ENCODE measurements at places on chromosomes 5 and 9. TPM values are rescaled to one million over a fixed set of nuclear protein-coding genes. Genes with fewer than 3 reads are reported as not detected.

The POMT1 gene
- total RNA-seq = 46.3 TPM

The AJM1 gene
- 3.3 TPM for total RNA-seq

The MEGF9 gene
- total RNA-seq = 23.3 TPM

The PCDHA11 gene
- 6.5 TPM for total RNA-seq

The ADGRD2 gene
- not detected for total RNA-seq

The MYMK gene
- total RNA-seq = not detected

The PTGES2 gene
- 63.2 TPM for total RNA-seq

The BNIP1 gene
- 14.2 TPM for total RNA-seq

The DNAH5 gene
- 0.12 TPM for total RNA-seq

The RECK gene
- total RNA-seq = 9.5 TPM

The GMCL2 gene
- total RNA-seq = not detected

The GRXCR2 gene
- total RNA-seq = not detected

The PCAT7 gene
- total RNA-seq = 8.6 TPM

DNA sequence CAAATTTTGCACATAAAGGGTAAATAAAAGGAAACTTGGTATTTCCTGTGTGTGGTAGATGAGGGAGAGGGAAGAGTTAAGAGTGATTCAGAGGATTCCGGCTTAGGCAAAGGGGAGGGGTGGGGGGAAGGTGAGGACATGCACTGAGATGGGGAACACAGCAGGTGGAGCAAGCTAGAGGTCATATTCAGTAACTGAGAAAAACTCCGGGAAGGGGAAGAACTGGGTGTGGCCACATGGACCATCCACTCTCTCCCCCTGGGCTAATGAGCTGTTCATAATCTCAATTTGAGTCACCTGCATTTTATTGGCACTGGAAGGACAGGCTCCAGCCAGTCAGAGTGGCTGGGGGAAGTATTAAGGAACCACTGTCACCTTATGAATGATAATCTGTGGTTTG is 45.1 kb upstream of the UGCG start:
- H3K4me3 ChIP-seq = no peak overlapping the region
- no peaks in the 10 kb centered on the region for H3K36me3 ChIP-seq
- DNase-seq = no peak
- no peaks in the 10 kb centered on the region for H3K4me1 ChIP-seq
- no peak overlapping the region for H3K27ac ChIP-seq

DNA sequence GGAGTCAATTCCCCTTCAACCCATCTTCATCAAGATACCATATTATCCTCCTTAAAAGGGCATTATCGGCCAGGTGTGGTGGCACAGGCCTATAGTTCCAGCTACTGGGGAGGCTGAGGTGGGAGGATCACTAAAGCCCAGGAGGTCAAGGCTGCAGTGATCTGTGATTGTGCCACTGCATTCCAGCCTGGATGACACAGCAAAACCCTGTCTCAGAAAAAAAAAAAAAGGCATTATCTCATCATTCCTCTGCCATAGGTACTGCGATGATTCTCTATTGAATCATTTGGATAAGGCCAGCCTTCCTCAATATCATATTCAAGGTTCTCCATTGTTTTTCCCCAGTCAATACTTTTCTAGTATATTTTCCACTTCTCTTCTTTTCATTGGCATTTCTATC is 39.2 kb upstream of the RAB3C start:
- H3K4me3 ChIP-seq = no peak overlapping the region
- H3K36me3 ChIP-seq = peaks cover 7% of the 10 kb centered on the region
- peaks cover 26% of the 10 kb centered on the region for H3K4me1 ChIP-seq
- no peak for DNase-seq
- no peaks in the 10 kb centered on the region for H3K27me3 ChIP-seq

DNA sequence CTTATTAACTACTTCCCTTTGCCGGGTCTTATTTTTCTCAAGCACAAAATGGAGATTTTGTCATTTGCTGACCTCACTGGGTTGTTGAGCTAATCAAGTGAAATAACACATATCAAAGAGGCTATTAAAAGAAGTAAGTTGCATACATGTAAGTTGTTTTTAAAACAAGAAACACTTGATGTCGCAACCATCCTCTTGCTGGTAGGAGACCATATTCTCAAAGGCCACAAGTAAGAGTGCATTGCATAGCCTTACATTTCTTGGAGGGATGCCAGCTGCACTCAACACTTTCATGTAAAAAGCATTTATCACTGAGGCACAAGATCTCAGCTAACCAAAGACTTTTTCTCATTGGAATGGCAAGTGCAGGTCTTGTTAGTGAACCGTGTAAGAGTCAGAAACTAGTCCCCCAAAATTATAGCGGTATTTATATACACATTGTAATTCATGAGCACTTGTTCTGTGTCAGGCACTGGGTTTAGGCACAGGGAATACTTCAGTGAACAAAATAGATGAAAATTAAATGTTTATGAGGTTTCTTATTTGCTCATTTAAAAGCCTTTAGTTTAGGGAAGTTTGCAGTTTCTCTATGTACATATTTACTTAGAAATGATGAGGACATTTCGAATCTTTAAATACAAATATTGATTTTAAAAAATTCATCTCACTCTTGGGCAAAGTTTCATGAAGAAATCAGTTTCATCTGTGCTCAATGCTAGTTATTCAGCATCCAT is 72.0 kb downstream of the ZFAND5 start:
- DNase-seq = no peak
- peaks cover 4% of the 10 kb centered on the region for H3K4me1 ChIP-seq
- H3K27me3 ChIP-seq = no peaks in the 10 kb centered on the region
- peaks cover 9% of the 10 kb centered on the region for H3K36me3 ChIP-seq
- no peak overlapping the region for H3K4me3 ChIP-seq
- H3K27ac ChIP-seq = no peak overlapping the region

DNA sequence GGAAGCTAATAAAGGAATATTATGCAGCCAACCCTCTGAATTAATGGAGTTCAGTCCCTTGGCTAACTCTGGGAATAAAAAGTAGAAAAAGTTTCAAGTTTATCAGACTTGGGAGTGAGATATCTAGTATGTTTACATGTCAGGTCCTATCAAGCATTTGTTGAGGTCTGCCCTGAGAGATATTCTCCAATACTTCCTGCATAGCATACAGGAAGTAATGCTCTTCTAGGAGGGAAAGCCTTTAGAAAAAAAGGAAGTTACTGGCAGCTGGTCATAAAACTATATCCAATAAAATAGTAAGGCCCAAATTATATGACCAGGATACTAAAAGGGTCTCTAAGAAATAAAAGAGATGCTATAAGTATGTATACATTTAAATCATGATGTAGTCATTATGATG is 594.1 kb upstream of the FTMT start:
- no peaks in the 10 kb centered on the region for H3K27me3 ChIP-seq
- no peak for DNase-seq
- H3K27ac ChIP-seq = no peak overlapping the region
- H3K4me1 ChIP-seq = no peaks in the 10 kb centered on the region
- H3K36me3 ChIP-seq = no peaks in the 10 kb centered on the region

GRCh38 chr5:124745928-124746915 is at the start of gene ZNF608:
Gene ZNF608 (minus strand): TSS chr5:124746639. CDS start chr5:124744989, 1,650 bp downstream.
- H3K36me3 ChIP-seq = peaks cover 3% of the 10 kb centered on the region
- peaks cover 29% of the 10 kb centered on the region for H3K4me1 ChIP-seq
- H3K27ac ChIP-seq = no peak within 1 kb of the TSS
- peaks cover 10% of the 10 kb centered on the region for H3K27me3 ChIP-seq

GRCh38 chr9:2281803-2282185 is 266.6 kb downstream of the SMARCA2 start:
- no peaks in the 10 kb centered on the region for H3K4me1 ChIP-seq
- no peak overlapping the region for H3K4me3 ChIP-seq
- peaks cover 2% of the 10 kb centered on the region for H3K27me3 ChIP-seq
- no peak for DNase-seq

GRCh38 chr5:142150431-142150830 is 41.9 kb downstream of the NDFIP1 start:
- no peak for DNase-seq
- H3K4me1 ChIP-seq = peaks cover 10% of the 10 kb centered on the region
- H3K27me3 ChIP-seq = no peaks in the 10 kb centered on the region
- H3K36me3 ChIP-seq = peaks cover 10% of the 10 kb centered on the region
- no peak overlapping the region for H3K27ac ChIP-seq

- no peak overlapping the region for H3K27ac ChIP-seq
- peaks cover 35% of the 10 kb centered on the region for H3K36me3 ChIP-seq
- H3K27me3 ChIP-seq = no peaks in the 10 kb centered on the region
- no peak overlapping the region for H3K4me3 ChIP-seq
These were observed 23.0 kb downstream of the NREP start for GRCh38 chr5:111734013-111734412.

- no peak overlapping the region for H3K4me3 ChIP-seq
- H3K4me1 ChIP-seq = peaks cover 23% of the 10 kb centered on the region
- no peaks in the 10 kb centered on the region for H3K36me3 ChIP-seq
- DNase-seq = no peak
These were observed 132.5 kb downstream of the OLFM1 start for GRCh38 chr9:135219676-135220600.

- H3K27me3 ChIP-seq = peaks cover 4% of the 10 kb centered on the region
- DNase-seq = no peak
- no peaks in the 10 kb centered on the region for H3K36me3 ChIP-seq
- H3K27ac ChIP-seq = no peak overlapping the region
- H3K4me3 ChIP-seq = no peak overlapping the region
These were observed 49.1 kb upstream of the OLFM1 start for GRCh38 chr9:135038331-135038730.

DNA sequence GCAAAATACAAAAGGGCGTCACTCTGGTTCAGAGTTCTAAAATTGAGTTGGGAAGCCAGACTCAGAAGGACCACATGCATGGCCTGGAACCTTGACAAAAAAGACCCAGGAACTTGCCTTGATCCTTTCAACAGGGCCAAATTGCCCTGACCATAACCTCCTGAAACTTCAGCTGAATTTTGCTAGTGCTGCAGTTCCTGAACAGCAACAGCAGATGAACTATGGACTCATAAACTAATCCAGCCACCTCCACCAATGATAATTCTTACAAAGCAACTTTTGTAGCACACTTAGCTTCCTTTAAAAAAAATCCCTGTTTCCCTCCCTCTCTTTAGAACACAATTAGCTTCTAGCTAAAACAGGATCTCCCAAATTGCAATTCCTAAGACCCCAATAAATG is 155.9 kb downstream of the MAT2B start:
- H3K27me3 ChIP-seq = no peaks in the 10 kb centered on the region
- no peak for DNase-seq
- no peak overlapping the region for H3K27ac ChIP-seq
- H3K4me1 ChIP-seq = no peaks in the 10 kb centered on the region

DNA sequence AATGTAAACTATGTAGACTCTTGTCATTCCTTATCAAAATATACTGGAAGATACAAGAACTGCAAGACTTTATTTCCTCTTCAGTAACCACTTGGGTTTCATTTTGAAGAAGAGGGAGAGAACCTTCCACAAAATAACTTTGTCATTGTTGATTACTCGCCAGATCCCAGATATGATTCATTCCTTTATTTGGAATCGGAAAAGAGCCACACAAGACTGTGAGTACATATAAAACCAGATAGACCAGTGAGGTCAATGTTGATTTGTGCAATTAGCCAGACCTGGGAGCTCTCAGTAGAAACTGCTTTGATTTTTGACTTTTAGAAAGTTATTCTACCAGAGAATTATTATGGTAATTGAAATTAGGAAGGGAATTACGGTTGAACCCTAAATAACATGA is 146.1 kb downstream of the TMEM167A start:
- no peak overlapping the region for H3K27ac ChIP-seq
- H3K27me3 ChIP-seq = no peaks in the 10 kb centered on the region
- peaks cover 3% of the 10 kb centered on the region for H3K4me1 ChIP-seq
- no peak for DNase-seq

DNA sequence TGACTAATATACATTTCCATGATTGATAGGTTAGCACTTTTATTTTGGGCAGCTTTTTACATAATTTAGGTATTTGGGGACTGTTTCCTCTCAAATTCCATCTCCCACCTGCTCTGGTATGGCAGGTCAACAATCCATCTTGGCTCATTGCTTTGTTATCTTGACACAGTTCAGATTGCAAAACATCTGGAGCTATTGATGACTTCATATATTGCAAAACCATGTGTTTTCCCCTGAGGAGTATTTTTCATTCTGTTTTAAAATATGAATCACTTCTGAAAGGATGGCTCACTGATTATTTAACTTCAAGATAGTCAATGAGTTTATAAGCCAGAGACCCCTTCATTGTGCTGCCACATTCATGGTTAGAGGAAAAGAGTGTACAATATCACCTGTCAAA is 1206.0 kb upstream of the C9orf72 start:
- no peak for DNase-seq
- no peaks in the 10 kb centered on the region for H3K27me3 ChIP-seq
- H3K4me1 ChIP-seq = peaks cover 11% of the 10 kb centered on the region
- H3K4me3 ChIP-seq = no peak overlapping the region
- no peaks in the 10 kb centered on the region for H3K36me3 ChIP-seq

- H3K27me3 ChIP-seq = no peaks in the 10 kb centered on the region
- no peaks in the 10 kb centered on the region for H3K4me1 ChIP-seq
- DNase-seq = no peak
These were observed 105.8 kb downstream of the GDA start for GRCh38 chr9:72254901-72255545.

DNA sequence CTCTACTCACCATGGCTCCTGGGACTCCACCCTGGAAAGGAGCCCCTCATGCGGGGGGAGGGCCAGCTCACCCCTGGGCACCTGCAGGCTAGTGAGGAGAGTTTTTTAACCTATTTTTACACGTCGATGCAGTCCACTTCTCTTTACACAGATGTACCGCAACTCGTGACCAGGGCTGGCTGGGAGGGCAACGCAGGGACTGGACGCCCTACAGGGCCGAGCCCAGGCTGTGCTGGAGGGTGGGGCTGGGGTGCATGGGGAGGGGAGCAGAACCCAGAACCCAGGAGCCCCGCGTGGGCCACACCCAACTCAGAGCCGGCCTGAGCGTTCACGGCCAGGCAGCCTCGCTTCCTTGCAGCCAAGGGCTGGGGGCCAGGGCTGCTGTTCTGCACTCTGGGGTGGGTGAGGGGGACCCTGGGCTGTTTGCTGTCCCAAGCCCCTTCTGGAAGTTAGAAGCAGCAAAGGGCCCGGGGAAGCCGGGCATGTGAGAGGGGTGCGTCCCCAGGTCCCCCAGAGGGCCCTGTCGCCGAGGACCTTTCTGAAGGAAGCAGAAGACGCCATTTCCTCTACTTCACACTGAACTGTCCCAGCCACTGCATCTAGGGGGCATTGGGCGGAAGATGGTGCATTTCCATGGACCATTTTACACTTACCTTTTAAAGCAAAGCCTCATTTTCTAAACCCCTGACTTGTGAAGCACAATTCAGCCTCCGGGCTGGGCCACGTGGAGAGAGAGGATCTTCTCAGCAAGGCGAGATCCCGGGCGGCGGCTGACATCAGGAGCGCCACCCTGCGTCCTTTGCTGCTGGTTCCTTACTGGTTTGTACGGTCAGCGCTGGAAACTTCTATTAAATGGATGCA is 90.5 kb downstream of the KCNT1 start:
- peaks cover under 1% of the 10 kb centered on the region for H3K27me3 ChIP-seq
- no peak overlapping the region for H3K4me3 ChIP-seq
- no peaks in the 10 kb centered on the region for H3K4me1 ChIP-seq

GRCh38 chr9:134341306-134341705 is 15.1 kb downstream of the RXRA start:
- H3K36me3 ChIP-seq = no peaks in the 10 kb centered on the region
- H3K4me3 ChIP-seq = no peak overlapping the region
- no peak overlapping the region for H3K27ac ChIP-seq
- H3K4me1 ChIP-seq = peaks cover 18% of the 10 kb centered on the region

Data from neural crest cell (in vitro differentiated cells).